ENCODE measurements at places on chromosomes 16 and 17.

- DNase-seq, result no peak
Observed at GRCh38 chr16:67663877-67664222, 2.7 kb downstream of the ENKD1 start.

GRCh38 chr17:50559674-50560184 lies 786 bp upstream of the CACNA1G start:
- no peak for DNase-seq

GRCh38 chr16:84413244-84414004 lies 45.1 kb downstream of the ATP2C2 start:
- DNase-seq, result no peak

- no peak for DNase-seq
Observed at GRCh38 chr17:83192161-83192788, 112.9 kb downstream of the METRNL start.

DNA sequence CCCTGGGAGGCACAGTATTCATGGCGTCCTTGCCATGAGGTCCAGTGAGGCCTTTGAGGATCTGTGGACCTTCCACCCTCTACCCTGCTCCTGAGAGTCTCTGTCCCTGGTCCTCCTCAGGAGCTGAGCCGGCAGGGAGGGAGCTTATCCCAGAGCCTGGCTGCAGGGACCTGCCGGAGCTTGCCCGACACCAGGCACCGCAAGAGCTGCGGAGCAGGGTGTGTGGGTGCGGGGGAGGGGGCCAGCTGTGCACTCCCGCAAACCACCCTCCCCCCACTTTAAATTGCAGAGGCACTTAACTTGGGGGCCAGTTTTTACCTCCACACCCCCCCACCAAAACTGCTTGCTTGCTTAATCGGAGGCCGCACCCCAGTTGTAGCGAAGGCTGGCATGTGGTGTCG lies 609 bp upstream of the ZNF750 start:
- no peak for DNase-seq

GRCh38 chr16:24972608-24973220 lies 42.5 kb downstream of the ARHGAP17 start:
- no peak for DNase-seq

DNA sequence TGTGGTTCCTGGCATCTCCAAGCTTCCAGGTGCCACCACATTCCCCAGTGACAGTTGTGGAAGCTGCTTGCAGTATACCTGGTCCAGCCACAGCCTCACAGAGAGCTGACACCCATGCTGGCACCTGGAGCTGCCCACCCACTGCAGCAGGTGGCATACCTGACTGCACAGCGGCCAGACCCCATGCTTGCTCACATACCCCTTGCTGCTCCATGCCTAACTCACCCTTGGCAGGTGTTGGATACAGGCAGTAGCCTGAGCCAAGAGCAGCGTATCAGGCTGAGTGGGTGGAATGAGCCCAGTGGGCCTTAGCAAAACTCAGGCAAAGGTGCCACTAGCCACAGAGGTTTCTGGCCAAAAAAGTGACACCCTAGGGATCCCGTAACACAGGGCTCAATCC lies 232.3 kb downstream of the CEP112 start:
- no peak for DNase-seq

DNA sequence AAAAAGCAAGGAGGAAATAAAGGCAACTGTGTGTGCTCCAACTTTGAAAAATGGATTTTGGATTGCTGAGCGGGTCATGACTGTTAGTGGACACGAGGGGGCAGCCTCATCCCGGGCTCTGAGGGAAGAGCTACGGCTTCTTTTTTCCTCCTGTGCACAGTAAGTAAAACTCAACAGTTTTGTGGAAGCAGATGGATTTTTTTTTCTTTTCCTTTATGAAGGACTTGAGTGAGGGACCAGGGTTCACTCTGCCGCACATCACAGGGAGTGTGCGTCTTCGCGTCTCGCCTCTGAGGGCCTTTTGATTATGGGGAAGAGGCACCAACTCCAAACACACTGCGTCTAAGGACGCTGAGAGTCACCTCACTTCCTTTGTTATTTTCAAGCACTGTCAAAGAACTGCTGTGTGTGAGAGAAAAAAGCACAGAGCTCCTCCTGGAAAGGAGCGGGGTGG lies 80.3 kb upstream of the GOT2 start:
- DNase-seq, result no peak

- DNase-seq, result peak; percentile 79
Observed at GRCh38 chr16:25257470-25257955, at the start of gene ZKSCAN2. Gene ZKSCAN2 (minus strand): TSS chr16:25257845. CDS start chr16:25257127, 718 bp downstream.

- DNase-seq, result peak; percentile 15
Observed at GRCh38 chr16:22373662-22374310, 633 bp downstream of the CDR2 start.

GRCh38 chr16:49470513-49470991 lies 96.9 kb downstream of the C16orf78 start:
- no peak for DNase-seq

- DNase-seq, result no peak
Observed at GRCh38 chr16:65388592-65388991, 266.7 kb upstream of the CDH11 start.

DNA sequence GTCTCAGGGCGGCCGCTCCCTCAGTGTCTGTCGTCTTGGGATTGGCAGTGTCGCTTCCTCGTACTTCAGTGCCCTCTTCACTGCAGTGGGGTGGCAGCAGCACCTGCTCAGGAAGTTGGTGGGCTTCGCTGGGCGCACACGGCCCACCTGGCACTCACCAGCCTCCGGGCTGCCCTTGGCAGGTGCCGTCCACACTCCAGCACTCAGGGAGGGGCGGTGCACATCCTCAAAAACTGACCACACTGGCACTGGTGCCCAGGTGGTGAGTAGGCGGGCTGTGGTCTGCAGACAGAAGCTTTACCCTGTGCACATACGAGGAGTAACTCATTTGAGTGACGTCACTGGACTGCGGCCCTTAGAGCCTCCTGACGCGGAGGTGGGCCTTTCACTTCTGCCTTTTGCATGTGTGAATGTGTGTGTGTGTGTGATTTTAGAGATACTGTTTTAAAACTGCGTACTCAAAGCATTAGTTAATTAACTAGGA lies 94.6 kb downstream of the BANP start:
- no peak for DNase-seq

GRCh38 chr17:53462393-53462811 lies 360.3 kb upstream of the KIF2B start:
- no peak for DNase-seq

GRCh38 chr17:66379996-66380395 lies 77.6 kb downstream of the PRKCA start:
- no peak for DNase-seq

DNA sequence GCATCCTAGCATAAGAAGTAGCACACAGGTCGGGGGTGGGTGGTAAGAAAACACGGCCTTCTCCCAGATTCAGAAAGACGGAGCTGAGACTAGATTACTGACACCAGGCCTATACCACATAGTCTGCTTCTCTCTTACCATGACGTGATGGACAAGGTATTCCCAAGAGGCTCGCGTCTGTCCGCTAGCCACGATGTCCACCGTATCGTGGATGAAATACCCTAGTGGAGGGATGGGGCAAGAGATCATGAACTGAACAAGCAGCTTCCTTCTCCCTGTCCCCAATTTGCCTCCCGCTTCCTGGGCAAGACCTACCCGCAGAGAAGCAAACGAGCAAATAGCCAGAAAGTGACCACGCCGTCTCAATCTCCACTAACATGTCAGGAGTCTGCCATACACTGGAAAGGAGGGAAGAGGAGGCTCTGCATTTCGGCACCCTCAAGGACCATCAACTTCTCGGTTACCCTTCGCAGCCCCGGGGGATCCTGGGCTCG lies 820 bp downstream of the TLCD1 start:
- DNase-seq, result no peak

- peak; percentile 96 for DNase-seq
Observed at GRCh38 chr17:7035591-7036368, at the start of gene SLC16A13. Gene SLC16A13 (plus strand): TSS chr17:7036015. CDS start chr17:7036383, 368 bp downstream.

DNA sequence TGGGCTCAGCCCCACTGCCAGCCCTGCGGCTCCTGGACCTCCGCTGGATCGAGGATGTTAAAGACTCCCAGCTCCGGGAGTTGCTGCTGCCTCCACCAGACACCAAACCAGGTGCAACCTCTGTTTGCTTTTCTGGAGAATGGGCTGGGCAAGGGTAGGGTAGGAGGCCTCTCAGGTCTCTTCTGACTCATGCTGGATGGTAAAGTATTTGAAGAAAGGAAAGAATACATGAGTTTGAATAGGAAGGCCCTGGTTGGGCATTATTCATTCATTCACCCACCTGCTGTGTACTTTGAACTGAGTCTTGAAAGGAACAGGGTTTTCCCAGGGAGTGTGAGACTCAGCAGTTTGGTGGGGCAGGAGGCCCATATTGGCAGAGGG lies 6.5 kb upstream of the ORAI3 start:
- no peak for DNase-seq

DNA sequence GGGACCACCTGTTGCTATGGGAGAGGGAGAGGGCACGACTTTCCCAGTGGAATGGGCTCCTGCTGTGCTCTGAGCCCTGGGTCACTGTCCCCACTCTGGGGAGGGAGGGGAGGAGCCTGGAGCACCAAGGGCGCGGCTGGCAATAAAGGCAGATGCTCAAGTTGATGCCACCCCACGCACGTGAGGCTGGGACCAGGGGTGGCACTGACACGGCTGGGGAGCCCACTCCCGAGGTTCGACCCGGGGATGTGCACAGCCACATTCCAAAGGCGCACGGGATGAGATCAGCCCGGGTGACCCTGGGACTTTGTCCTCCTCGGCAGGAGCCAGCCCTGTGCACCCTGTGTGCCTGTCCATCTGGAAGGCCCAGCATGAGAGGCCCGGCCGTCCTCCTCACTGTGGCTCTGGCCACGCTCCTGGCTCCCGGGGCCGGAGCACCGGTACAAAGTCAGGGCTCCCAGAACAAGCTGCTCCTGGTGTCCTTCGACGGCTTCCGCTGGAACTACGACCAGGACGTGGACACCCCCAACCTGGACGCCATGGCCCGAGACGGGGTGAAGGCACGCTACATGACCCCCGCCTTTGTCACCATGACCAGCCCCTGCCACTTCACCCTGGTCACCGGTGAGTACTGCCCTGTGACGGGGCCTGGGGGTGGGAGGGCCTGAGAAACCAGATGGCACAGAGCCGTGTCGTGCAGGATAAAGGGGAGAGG lies at the start of gene ENPP7:
Gene ENPP7 (plus strand): TSS at position 175 of the 715 bp plus-strand sequence. CDS start 197 bp downstream, at position 372.
- no peak for DNase-seq

GRCh38 chr16:81445143-81445961 lies 744 bp downstream of the CMIP start:
- DNase-seq, result peak; percentile 26

DNA sequence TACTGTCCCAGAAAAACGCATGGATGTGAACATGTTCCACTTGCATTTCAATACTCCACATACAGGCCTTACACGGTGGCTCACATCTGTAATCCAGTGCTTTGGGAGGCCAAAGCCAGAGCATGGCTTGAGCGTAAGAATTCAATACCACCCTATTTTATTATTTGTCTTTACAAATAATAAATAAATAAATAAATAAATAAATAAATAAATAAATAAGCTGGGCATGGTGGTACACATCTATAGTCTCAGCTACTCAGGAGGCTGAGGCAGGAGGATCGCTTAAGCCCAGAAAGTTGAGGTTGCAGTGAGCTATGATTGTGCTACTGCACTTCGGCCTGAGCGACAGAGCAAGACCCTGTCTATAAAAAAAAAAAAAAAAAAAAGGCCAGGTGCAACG lies 53.9 kb downstream of the PLXDC1 start:
- DNase-seq, result no peak

DNA sequence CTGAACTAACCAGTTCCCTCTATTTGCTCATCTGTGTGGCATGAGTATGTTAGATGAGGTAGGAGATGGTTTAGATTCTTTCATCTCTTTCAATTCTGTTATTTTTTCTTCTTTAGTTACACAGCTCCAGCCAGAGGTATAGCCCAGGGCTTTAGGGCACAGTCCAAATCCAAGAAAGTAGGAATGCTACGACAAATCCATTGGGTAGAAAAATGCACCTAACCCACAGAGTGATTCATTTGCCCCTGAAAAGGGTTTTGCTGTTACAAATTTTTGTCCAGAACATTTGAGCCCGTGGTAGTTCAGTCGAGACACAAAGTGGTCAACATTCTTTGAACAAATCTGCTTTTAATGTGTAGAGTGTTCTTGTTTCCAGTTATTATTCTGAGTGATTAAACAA lies 250.7 kb downstream of the HS3ST3A1 start:
- DNase-seq, result no peak

GRCh38 chr17:55200904-55201303 lies 63.9 kb upstream of the HLF start:
- DNase-seq, result no peak

DNA sequence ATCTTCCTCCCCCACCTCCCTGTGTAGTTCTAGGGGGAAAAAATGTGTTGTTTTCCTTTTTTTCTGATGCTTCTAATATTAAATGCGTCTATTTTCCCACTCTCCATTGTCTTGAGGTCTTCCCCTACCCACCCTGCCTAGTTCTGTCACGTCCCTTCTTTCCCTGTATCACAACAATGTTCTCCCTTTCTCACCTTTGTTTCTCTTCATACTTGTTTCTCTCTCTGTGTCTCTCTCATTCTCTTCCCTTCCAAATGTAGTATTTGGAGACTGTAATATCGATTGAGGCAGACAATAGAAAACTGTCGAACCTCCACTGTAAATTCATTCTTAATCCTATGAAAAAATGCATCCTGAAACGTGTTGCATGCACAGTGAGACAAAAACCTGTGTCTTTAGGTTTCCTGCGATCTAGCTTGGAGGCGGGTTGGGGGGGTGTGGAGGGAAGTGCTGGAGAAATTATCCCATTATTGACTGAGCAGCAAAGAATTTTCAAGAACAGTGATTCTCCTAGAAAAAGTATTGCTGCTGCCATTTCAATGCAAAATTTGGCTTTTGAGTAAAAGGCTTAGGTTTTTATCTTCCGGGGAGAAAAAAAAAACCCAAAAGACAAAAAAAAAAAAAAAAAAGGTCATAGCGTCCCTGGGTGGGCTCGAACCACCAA lies 1.3 kb upstream of the PSMB3 start:
- DNase-seq, result no peak

- no peak for DNase-seq
Observed at GRCh38 chr16:89880477-89881367, 7.3 kb downstream of the TCF25 start.

- no peak for DNase-seq
Observed at GRCh38 chr17:17599965-17600364, 8.5 kb upstream of the PEMT start.

DNA sequence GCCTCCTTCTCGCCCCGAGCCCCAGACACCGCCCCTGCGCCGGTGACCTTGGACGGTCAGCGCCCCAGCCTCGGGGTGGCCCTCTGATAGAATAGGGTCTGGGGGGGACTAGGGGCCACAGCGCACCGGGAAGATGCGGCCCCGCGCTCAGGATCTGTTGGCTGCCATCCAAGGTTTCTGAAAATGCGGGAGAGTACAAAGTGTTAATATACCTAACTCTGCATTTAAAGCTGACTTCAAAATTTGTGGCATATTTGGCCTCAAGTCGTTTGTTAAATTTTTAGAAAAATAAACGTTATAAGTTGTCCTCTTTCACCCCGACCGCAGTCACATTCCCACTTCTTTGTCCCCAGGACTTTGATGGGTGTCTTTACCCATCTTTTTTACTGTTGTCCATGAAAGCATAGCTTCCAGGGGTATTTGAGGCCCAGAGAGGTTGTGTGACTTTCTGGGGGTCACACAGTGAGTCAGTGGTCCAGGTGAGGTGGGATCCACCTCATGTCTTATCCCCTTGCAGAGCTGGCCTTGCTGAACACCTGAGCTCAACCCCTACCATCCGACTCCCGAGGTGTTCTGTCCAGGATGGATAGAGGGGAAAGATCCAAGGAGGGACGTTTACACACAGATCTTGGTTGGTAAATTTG lies 796 bp downstream of the NT5M start:
- DNase-seq, result no peak
